Fibroblast of the aortic adventitia (primary cell): ENCODE measurements at places on chromosomes 6 and 20.

DNA sequence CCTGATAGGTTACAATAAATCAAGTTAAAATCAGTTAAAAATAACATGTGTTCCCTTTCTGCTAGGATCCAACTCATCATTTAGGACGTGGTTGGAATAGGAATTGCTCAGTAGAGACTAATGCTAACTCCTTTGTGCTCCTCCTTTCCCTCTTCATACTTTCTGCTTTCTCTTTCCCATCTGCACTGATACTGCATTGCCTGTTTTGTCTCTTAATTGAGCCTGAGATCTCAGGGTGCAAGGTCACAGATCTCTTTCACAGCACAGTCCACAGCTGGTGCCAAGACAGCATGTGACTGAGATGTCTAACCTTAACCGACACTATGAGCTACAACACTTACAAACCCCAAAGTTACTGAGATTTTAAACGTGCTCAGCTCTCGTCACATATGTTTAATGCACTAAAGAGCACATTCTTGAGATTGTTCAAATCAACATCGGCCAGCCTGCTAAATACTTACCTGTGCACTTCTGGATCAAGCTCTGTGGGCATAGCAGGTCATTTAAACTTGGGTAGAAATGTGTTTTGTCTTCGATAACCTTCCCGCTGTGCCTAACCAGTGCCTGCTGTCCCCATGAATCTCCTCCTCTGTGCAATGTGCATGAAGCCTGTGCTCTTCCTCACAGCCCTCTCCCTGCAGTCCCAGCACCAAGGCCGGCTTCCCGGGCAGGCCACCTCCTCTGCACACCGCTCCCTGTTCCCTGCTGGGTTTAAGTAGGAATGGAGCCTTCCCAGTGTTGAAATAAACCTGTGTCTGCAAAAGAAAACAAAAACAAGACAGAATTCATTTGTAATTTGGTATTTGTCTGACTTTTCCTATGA lies 39.6 kb upstream of the AFDN start:
- no peak for DNase-seq

GRCh38 chr6:139939189-139939979 lies 564.9 kb upstream of the CITED2 start:
- DNase-seq, result no peak

DNA sequence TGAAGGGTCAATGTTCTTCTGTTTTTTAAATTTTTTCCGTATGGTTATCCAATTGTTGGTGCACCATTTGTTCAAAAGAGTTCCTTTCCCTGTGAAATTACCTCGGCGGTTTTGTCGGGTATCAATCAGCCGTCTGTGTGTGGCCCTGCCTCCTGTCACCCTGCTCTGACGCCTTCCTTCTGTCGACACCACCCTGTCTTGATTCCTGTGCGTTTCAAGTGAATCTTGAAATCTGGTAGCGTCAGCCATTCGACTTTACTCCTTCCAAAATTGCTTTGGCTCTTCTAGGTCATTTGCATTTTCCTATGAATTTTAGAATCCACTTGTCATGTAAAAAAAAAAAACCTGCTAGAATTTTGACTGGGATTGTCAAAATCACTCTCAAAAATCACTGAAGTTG lies 181.1 kb downstream of the CDH4 start:
- no peak for DNase-seq

- DNase-seq, result no peak
Observed at GRCh38 chr6:145588981-145589380, 146.3 kb downstream of the EPM2A start.

DNA sequence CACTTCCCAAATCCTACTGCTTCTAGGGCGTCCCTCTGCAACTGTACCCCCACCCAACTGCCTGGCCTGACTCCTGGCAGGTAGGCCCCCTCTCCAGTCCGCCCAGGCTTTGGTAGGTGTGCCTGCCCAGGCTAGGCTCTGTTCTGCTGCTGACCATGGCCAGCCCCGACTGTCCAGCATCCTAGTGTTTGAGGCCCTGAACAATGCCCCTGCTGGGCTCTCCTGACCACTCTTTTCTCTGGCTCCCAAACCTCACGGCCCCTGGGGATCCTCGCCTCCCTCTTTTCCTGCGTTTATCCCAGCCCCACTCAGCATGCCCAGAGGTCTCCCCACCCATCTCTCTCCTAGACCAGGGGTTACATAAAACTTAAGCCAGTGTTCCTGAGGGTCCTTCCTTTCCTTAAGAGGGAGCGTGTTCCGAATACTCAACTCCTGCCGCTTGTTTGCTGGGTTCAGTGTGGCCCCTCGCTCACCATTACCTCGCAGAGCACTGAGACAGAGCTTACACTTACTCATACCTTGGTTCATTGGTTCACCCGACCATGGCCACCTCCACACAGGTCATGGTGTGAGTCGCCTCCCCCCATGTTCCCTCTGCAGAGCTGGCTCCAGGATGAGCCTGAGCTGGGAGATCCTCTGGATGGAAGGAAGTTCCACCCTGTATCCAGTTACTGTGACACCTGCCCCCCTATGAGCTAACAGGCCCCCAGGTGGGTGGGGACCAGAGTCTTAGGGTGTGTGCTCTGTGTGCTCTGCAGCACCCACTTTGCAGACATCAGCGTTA lies 21.0 kb upstream of the MYT1 start:
- no peak for DNase-seq

GRCh38 chr6:32149932-32150870 lies 1.5 kb downstream of the PRRT1 start:
- no peak for DNase-seq

DNA sequence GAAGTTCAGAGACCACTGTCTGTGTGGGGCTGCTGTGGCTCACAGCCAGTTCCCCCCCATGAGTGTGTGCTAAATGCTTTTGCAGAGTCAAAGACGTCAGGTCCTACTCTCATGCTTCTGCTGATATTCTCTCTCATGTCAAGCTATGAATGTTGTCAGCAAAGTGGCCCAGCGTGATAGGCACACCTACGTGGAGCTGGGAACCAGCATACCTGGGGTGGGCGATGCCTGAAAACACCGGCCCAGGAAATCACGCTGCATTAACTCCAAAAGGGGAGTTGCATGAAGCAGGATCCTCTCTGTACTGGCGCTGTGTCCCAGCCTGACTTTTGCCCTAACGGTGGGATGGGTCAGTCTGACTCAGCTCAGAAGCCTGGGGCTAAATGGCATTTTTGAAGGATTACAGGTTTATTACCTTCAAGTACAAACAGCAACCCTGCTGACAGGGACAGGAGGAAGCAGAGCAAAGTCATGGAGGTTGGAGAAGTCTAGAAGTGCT lies 9.0 kb upstream of the MRPS10 start:
- peak; percentile 25 for DNase-seq

GRCh38 chr20:32508775-32509119 lies 76.4 kb downstream of the NOL4L start:
- DNase-seq, result no peak

DNA sequence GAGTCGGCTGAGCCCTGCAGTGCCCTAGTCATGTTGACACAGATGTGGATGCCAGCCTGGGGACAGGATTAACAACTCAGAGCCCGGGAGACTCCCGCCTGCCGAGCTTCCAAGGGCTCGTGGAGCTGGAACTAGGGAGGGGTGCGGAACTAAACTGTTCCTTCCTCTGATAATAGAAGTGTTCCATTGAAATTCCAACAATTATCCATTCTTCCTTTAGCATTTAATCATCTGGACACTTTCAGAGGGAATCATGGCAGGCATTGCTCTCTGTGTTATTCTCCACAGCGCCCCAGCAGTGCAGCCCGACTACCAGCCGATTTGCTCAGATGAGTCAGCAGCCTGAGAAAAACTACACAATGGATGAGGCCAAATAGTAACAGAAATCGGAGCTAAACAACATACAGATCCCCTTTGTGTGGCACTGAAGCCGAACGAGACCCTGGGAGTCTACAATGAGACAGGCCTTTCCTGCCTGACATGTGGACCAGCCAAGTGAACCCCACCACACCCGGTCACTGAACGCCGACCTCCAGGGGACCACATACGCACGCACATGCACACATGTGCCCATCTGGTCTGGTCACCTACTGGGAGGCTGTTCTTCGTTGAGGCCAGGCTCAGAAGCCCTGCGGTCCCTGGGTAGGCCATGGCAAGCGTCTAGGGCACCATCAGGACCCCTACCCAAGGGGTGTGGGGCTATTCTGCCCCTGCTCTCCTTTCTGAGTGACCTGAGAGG lies 238.4 kb upstream of the AFDN start:
- no peak for DNase-seq

GRCh38 chr20:8402798-8403197 lies 270.7 kb downstream of the PLCB1 start:
- DNase-seq, result no peak

GRCh38 chr6:10315658-10316372 lies 99.1 kb downstream of the TFAP2A start:
- no peak for DNase-seq

DNA sequence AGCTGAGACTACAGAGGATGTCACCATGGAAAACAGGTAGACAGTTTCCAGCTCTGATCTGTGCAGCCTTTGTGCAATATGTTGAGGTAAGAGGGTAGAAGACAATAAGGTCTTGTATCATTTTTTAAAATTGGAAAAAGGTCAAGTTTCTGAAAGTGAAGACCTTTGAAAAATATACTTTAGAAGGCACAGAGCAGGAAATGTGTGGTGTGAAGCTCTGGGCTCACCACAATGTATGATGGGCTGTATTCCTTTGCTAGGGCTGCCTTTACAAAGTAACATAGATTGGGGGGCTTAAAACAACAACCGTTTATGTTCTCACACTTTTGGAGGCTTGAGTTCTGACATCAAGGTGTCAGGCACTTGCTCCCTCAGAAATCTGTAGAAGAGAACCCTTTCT lies 514.3 kb upstream of the JARID2 start:
- DNase-seq, result no peak

- DNase-seq, result peak; percentile 41
Observed at GRCh38 chr6:52718550-52718949, 44.7 kb downstream of the GSTA2 start.

DNA sequence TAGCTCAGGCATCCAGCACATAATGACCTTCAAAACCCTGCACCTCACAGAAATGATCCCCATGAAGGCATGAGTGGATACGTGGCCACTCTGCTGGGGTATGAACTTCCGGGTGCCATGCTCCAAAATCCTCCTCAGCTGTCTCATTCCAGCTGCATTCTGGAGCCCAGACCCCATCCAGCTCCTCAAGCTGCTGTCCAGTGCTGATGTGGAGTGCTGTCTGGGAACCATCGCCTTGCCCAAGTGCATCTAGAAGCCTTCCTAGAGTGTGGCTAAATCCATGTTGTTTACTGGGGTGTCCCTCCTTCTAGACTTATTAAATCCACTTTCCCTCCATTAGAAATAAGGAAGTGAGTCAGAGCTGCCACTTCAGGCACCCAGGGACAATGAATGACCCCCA lies 130.8 kb upstream of the PTPRT start:
- no peak for DNase-seq

DNA sequence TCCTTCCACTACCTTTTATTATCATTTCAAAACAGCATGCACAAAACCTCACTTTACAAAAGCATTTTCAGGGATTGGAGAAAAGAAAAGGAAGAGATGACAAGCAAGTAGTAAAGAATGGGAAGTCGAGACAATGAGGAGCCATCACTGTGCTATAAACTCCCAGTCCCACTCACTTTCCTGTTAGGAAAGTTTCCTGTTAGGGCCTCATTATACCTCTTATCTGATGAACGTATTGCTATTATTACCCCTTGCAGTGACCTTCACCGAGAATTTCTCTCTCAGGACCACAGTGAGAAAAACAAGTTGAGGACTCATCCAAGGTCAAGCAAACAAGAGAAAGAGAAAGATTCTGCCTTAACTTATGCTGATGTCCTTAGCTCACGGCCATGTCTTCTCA lies 28.8 kb downstream of the LAMP5 start:
- no peak for DNase-seq

DNA sequence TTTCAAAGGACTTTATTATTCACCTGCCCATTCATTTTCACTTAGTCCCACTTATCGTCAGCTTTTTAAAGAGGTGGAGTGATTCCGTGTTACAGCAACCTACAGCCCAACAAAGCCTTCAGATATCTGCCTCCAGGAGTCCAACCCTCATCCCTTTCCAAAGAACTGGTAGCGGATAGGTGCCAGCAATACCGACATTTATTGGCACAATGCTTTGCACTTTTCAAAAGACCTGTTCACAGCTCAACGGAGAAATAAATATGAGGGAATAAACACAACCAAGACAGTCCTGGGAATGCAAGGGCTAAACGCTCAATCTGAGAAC lies 819 bp upstream of the MTRF1L start:
- DNase-seq, result no peak

DNA sequence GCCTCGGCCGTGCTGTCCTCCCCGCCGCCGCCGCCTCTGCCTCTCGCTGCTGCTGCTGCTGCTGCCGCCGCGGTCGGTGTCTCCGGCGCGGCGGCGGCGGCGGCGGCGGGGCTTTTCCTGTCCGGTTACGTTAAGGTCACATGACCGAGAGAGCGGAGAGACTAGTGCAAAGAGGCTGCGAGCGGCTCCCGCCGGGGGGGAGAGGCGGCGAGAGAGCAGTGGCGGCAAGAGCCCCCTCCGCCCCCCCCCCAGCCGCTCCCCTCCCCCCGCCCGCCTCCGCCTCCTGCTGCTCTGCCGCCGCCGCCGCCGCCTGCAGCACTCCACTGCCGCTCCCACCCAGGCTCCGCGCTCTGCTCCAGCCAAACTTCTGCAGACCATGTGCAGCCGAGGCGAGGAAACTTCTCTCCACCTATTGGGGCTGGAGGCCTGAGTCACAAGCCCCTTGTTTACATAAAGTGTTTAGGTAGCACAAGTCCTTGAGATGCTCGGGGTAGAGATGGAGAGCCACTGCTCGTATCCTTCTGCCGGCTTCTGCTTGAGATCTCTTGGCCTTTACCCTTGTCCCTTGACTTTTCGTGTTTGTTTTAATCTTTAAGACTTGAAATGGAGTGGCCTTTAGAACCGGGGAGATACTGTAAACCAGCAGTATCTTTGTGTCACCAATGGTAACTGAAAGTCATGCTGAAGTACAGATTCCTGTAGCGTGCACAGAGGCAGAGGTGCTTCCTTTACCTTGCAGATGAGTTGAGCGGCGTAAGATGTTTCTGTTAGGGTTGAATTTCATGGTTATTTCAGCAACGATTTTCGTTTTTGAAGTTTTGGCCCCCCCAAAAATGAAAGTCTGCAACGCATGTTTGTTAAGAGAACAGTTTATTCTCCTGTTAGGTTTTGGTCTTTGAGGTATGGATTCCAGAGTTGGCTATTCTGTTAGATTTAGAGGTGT lies at the start of gene ZBTB2:
Gene ZBTB2 (minus strand): TSS at position 89 of the 943 bp plus-strand sequence. CDS start 17,922 bp downstream, outside the sequence.
- peak; percentile 67 for DNase-seq

DNA sequence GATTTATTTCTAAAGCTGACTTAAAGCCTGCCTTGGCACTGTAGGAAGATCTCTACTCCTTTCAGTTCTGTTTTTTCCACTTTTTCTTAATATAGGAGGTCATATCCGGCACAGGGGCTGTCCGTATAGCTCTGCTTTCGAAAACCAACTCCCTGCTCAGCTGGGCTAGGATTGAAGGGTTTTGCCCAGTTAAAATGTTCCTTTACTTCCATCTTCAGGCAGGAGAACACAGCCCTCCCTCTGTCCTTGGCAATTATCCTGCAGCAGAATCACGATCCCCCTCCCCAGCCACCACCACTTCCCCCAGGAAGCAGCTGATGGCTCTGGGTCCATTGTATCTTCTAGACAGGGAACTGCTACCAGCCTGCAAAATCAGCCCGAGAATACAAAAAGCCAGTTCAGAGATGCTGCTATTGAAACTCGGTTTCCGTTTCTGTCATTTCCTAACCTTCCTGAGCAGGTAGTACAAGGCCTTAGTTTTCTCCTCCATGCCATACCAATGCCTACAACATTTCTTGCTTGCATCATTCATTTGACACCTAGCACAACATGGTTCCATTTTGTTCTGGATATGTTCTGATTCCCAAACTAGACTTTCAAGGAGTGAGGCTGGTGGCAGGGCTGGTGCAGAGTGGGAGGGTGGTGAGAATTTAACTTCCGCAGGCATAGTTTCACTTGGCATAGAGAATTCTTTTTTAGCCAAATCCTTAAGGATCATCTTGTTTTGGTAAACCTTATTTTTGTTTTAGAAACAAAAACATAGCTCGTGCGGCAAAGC lies 53.9 kb downstream of the FAM50B start:
- no peak for DNase-seq
